Esophagus (tissue), 2 donors: ENCODE measurements at places on chromosomes 12 and 14. TPM values are rescaled to one million over a fixed set of nuclear protein-coding genes. Genes with fewer than 3 reads are reported as not detected.

NOVA1 gene
- polyA plus RNA-seq, result 1.4 TPM

GNB3 gene
- polyA plus RNA-seq, result 1.1 TPM

SCNN1A gene
- polyA plus RNA-seq, result 98.7 TPM

CLMN gene
- polyA plus RNA-seq, result 2.3 TPM

GALNT8 gene
- polyA plus RNA-seq, result 0.05 TPM

CCDC198 gene
- polyA plus RNA-seq, result not detected

SLC6A13 gene
- not detected for polyA plus RNA-seq

PRPH gene
- polyA plus RNA-seq, result 0.45 TPM

FOXA1 gene
- 9.5 TPM for polyA plus RNA-seq

RFX4 gene
- polyA plus RNA-seq, result not detected

KCNC2 gene
- 0.04 TPM for polyA plus RNA-seq

OR11H7 gene
- polyA plus RNA-seq, result not detected

KRT6C gene
- polyA plus RNA-seq, result 427 TPM
